Inflammatory macrophage treated with lipopolysaccharide for 1 hour (primary cell): ENCODE measurements at places on chromosomes 12 and 14.

- DNase-seq, result no peak
Observed at GRCh38 chr12:76628745-76629144, 69.2 kb upstream of the OSBPL8 start.

GRCh38 chr14:40028991-40029390 lies 596.8 kb upstream of the FBXO33 start:
- DNase-seq, result no peak

GRCh38 chr12:121036810-121037326 lies 2.2 kb downstream of the OASL start:
- DNase-seq, result peak; percentile 62

DNA sequence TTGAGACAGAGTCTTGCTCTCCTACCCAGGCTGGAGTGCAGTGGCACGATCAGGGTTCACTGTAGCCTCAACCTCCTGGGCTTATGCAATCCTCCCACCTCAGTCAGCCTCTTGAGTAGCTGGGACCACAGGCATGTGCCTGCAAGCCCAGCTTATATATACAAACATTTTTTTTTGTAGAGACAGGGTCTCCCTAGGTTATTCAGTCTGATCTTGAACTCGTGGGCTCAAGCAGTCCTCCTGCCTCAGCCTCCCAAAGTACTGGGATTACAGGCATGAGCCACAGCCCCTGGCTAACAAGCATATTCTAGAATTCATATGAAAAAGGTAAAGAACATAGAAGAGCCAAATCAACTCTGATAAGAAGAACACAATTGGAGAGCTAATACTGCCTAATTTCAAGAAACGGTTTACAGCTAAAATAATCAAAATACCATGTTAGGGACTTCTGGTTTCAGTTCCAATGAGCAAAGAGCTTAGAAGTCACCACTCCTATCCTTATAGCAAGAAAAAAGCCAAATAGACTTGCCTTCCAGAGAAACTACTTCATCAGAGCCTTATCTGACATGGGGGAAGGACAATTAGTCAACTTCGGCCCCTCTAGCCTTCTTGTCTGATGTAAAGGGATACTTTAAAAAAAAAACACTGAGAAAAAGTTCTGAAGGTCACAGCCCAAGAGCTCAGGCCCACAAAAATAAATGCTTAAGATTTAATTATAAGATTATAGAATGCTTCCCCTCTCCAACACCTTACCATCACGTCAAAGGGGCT lies 37.6 kb downstream of the TMEM116 start:
- no peak for DNase-seq

- no peak for DNase-seq
Observed at GRCh38 chr12:98578821-98579220, 14.7 kb upstream of the SLC25A3 start.

DNA sequence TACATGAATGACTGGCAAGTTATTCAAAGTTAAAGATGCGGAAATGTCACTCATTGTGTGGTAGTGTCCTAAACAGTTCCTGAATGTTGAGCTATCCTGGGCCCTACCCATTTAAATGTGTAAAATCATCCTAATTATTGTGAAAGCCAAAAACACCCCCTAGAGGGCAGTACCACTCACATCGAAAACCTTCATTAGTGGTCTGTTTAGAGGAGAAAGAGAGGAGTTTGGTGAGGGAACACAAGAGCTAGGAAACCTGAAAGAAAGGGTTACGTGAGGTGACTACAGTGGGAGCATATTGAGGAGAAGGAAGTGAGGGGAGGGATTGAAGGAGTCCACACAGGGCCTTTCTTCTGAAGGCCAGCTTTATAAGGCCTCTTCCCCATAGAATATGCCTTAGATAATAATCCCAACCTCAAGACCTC lies 2.5 kb upstream of the TEP1 start:
- peak; percentile 63 for DNase-seq

GRCh38 chr14:70181276-70181675 lies 7.5 kb downstream of the SLC8A3 start:
- no peak for DNase-seq
